ENCODE measurements at places on chromosomes 4 and X.
A peak's percentile ranks its signal among the peaks of the same experiment; 100 is the strongest.

- DNase-seq = no peak
Measured at GRCh38 chrX:40449956-40450706, 130.6 kb upstream of the ATP6AP2 start.

- DNase-seq = peak; percentile 79
Measured at GRCh38 chrX:78104447-78105176, 564 bp downstream of the PGK1 start.

DNA sequence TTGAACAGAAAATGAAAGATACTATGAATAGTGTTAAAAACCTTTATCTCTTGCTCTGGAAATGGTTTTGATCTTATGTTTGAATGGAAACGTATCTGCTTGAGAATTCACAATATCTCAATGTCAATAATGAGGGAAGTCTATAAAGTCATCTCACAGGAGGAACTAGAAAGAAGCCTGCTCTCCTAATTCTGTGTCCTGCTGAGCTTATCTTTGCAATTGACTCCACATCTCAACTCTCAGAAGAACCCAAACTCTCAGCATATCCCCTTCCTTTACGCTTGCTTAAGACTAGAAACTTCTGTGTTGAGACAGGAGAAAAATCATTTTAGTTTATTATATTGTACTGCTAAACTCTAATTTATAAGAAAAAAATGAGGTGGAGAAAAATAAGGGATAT lies 8.3 kb upstream of the PF4V1 start:
- DNase-seq = no peak

GRCh38 chr4:145341381-145341780 lies 140.3 kb upstream of the SMAD1 start:
- DNase-seq = no peak

DNA sequence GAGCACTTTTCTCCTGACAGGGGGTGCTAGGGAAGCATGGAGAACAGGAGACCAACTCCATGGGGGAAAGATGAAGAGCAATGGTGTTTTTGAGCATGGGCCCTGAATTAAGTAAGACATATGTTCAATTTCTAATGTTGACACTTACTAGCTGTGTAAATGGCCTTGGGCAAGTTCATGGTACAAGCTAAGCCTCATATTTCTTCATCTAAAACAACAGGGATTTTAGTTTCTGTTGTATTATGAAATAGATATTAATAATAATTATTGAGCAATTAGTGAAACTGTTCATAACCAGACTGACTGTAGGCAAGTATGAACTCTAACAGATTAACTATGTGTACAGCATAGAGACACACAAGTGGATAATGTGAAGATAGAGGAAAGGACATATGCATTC lies 515.0 kb upstream of the FAT1 start:
- no peak for DNase-seq

All from hematopoietic multipotent progenitor cell treated with erythropoietin and hydrocortisone succinate and interleukin-3 and kit ligand, for 6 days (in vitro differentiated cells).